ENCODE measurements at places on chromosomes 5 and 9.

- no peak for DNase-seq
Observed at GRCh38 chr9:13628526-13628925, 349.0 kb upstream of the MPDZ start.

- no peak for DNase-seq
Observed at GRCh38 chr5:132953710-132954109, 9.7 kb downstream of the AFF4 start.

GRCh38 chr5:145787996-145788395 is 47.1 kb downstream of the PRELID2 start:
- no peak for DNase-seq

- no peak for DNase-seq
Observed at GRCh38 chr9:118721923-118722322, 647.3 kb downstream of the BRINP1 start.

DNA sequence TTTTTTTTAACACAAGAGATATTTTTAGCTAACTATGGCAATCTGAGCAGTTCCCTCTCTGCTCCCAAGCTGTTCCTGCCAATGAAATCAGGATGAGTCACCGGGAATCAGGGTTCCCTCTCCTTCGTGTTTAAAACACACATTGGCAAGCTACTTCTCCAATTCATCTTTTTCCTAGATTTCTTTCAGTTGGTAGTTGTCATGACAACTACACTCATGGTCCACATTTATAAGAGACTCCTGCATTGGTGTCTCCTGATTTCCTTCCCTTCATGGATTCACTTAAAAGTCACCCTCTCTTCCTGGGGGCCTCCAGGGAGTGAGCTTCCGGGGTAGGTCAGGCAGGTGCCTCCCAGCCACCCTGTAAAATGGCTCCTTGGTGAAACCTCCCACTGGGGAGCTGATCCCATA is 72.3 kb upstream of the NIPAL4 start:
- DNase-seq: no peak

DNA sequence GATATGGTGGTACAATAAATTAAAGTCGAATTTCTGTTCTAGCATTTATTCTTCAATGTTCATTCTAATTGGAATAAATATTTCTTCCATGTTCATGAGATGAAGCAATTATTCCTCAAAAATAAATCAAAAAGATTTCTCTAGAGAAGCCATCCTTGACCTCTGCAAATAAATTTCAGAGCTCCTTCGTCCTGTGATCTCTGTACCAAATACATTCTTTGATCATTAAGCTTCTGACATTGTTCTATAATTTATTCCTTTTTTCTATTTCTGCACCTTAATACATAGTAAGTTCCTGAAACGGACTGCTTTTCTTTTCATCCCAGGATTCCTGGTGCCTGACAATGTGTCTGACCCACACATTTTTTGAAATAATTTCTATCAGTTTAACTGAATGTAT is 1039.3 kb upstream of the TYRP1 start:
- DNase-seq: no peak

DNA sequence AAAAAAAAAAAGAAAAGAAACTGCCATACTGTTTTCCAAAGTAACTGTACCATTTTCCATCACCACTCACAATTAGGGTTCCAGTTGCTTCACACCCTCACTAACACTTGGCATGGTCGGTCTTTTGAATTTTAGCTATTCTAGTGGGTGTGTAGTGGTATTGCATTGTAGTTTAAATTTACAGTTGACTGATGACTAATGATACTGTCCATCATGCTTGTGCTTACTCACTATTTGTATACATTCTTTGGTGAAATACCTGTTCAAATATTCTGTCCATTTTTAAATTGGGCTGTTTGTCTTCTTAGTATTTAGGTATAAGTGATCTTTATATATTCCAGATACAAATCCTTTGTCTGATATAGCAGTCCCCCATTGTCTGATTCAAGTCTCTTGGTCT is 36.2 kb upstream of the ZNF169 start:
- no peak for DNase-seq

DNA sequence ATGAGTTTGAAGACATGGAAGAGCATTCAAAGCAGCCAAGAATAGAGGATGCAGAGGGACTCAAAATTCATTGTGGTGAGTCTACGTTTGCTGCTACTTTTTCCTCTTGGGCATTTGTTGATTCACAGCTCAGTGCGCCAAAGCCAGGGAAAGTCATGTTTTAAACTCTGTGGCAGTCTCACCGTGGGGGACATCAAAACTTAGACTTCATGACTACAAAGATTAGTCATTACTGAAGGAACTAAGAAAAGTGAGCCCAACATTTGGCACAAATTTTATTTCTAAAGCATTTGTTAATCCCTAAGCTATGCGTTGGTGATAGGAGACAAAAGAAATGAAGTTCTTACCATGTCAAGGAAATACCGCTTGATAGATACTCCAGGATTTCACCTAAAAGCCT is 73.7 kb upstream of the MTAP start:
- no peak for DNase-seq

DNA sequence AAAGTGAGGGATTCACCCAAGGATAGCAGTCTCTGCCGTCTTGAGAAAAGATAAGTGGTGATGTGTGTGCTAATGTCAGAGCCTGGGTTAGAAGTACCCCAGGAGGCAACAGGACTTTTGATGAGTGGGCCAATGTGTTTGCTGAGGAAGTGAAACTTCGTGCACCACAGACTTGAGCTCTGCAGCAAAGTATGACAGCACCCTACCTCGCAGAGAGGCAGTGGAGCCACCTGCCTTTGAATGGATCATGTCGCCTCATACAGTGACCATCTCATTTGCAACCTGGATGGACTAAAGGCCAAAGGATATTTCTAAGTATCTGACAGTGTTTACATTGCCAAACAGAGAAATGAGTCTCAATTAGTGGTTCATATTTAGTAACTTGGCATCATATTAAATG is 593.9 kb upstream of the GRAMD2B start:
- DNase-seq: no peak

- DNase-seq: no peak
Observed at GRCh38 chr5:35408146-35408545, 177.9 kb upstream of the PRLR start.

All from NCI-H187 (cell line).